Gastrocnemius medialis (tissue), 4 donors: ENCODE measurements at places on chromosomes 1 and 21. TPM values are rescaled to one million over a fixed set of nuclear protein-coding genes. Genes with fewer than 3 reads are reported as not detected.

The HSD11B1 gene
- total RNA-seq: 6.4 TPM

The OLIG2 gene
- not detected for total RNA-seq

The VSIG8 gene
- total RNA-seq: not detected

The OR2L3 gene
- total RNA-seq: not detected

The FCAMR gene
- not detected for total RNA-seq

The KCNC4 gene
- total RNA-seq: 3.7 TPM

The PADI1 gene
- not detected for total RNA-seq

The TLCD4 gene
- 12.1 TPM for total RNA-seq

The PLCH2 gene
- total RNA-seq: not detected

The OR2W3 gene
- not detected for total RNA-seq

The GJA9 gene
- total RNA-seq: not detected

The ADAMTS4 gene
- total RNA-seq: 4.0 TPM

The PGLYRP4 gene
- not detected for total RNA-seq

The S100A5 gene
- total RNA-seq: not detected

The VAV3 gene
- total RNA-seq: 0.46 TPM

The C1orf53 gene
- total RNA-seq: 3.8 TPM

The C1orf21 gene
- 128 TPM for total RNA-seq

The NBPF10 gene
- total RNA-seq: 0.91 TPM

The AKNAD1 gene
- 0.67 TPM for total RNA-seq

The LSS gene
- total RNA-seq: 26.4 TPM

The FMN2 gene
- total RNA-seq: not detected

The PIGV gene
- total RNA-seq: 2.9 TPM

The REN gene
- not detected for total RNA-seq

The FCRL5 gene
- not detected for total RNA-seq

The MYOC gene
- total RNA-seq: 17.4 TPM

The C1orf87 gene
- not detected for total RNA-seq

The PRXL2B gene
- 0.52 TPM for total RNA-seq

The C1orf94 gene
- not detected for total RNA-seq

The RAP1GAP gene
- total RNA-seq: 0.46 TPM

The LRRC8B gene
- 3.5 TPM for total RNA-seq

The S100A7 gene
- total RNA-seq: not detected

The ACTL8 gene
- total RNA-seq: not detected

The A3GALT2 gene
- total RNA-seq: not detected

The HSD3B1 gene
- total RNA-seq: not detected
